Right lobe of liver (tissue), 6 donors: ENCODE measurements at places on chromosomes 11 and 22. TPM values are rescaled to one million over a fixed set of nuclear protein-coding genes. Genes with fewer than 3 reads are reported as not detected.

- no peak for DNase-seq
- no peak overlapping the region for H3K27ac ChIP-seq
- no peaks in the 10 kb centered on the region for H3K36me3 ChIP-seq
- no peaks in the 10 kb centered on the region for H3K27me3 ChIP-seq
Observed at GRCh38 chr11:27203077-27203647, 159.9 kb downstream of the CCDC34 start.

GRCh38 chr11:95989076-95989605, 65.2 kb upstream of the MTMR2 start:
- no peaks in the 10 kb centered on the region for H3K36me3 ChIP-seq
- H3K4me3 ChIP-seq: no peak overlapping the region
- no peaks in the 10 kb centered on the region for H3K27me3 ChIP-seq
- H3K4me1 ChIP-seq: no peaks in the 10 kb centered on the region
- no peak for DNase-seq

DNA sequence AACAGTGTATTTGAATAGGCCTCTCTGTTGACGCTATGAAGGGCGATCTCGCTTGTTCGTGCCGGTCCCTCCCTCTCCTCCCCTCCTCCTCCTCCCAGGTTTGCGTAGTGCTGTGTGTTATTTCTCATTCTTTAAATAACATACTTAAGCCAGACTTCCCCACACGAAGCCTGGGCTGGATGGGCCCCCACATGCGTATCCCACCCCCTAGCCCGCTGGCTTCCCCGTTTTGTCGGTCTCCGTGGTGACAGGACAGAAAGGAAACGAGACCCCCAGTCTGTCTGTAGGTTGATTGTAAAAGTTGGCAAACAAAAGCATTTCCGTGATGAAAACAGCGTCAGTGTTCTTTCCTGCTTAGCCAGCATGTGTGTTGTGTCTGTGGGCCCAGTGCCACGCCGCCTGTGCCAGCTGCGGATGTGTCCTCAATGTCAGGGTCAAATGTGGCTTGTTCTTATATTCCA, 27.3 kb downstream of the FAM118A start:
- peaks cover 3% of the 10 kb centered on the region for H3K36me3 ChIP-seq
- H3K27ac ChIP-seq: peak overlapping the region; percentile 43
- H3K4me1 ChIP-seq: peaks cover 21% of the 10 kb centered on the region
- peak; percentile 84 for DNase-seq
- no peak overlapping the region for H3K4me3 ChIP-seq
- H3K27me3 ChIP-seq: no peaks in the 10 kb centered on the region

DNA sequence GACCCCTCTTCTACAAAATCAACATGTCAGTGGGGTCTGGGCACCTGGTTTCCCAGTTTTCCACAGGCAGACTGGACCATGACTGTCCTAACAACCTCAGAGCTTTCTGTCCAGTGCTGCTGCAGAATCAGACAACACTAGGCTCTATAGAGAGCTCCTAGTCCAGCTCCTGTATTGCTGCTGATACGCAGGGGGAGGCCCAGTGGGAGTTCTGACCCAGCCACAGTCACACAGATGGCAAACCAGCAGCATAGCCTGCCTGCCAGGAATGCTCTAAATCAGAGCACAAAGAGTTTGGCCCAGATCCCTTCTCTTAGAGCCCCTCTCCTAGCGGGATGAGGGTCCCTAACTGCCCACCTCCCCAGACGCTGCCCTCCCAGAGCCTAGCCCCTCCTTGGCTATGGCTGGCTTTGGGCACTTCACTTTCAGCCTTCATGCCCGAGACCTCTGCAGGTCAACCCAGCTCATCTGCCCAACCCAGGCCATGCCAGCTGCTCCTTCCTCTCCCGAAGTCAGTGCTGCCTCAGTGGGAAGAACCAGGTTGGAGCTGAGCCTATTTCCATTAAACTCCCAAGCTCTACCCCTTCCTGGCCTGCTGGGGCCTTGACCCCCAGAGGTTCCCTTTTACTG, 15.8 kb upstream of the SLCO2B1 start:
- H3K36me3 ChIP-seq: no peaks in the 10 kb centered on the region
- no peaks in the 10 kb centered on the region for H3K27me3 ChIP-seq
- no peak overlapping the region for H3K27ac ChIP-seq
- H3K4me1 ChIP-seq: no peaks in the 10 kb centered on the region

DNA sequence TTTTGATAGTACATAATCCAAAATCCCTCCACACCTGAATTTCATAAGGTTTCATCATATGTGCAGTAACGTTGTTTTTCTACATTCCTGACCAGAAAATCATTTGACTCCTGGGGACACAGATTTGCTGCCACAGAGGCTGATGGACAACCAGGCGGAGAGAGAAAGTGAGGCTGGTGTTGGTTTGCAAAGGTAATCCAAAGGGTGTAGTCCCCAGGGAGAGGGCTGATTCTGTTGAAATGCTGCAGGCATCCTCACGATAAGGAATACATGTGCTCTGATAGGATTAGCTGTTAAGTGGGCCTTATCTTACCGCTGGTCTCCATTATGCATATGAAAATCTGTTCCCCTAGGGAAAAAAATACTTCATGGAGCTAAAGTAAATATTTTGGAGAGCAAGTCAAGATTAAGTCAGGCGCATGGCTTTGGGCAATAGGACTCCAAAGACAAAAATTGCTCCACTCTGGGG, 8.1 kb downstream of the APOL6 start:
- peaks cover 11% of the 10 kb centered on the region for H3K36me3 ChIP-seq
- no peak for DNase-seq
- no peak overlapping the region for H3K4me3 ChIP-seq
- no peaks in the 10 kb centered on the region for H3K27me3 ChIP-seq
- no peak overlapping the region for H3K27ac ChIP-seq

DNA sequence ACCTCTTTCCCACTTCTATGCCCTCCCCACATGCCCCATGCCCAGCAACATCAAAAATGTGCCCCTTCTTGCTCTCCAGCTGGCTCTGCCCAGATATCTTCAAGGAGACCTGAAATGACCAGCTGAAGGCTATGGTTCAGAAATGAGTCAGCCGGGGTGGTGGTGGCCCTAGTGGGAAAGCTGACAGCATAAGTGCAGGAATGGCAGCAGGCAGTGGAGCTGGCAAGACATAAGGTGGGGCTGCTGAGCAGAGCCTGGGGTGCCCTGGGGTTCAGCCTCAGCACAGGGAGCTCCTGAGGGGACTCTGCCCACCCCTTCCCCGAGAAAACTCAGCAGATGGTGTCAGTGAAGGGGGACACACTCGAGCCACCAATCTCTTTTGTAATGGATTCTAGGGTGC, 593.4 kb downstream of the BUD13 start:
- no peak overlapping the region for H3K4me3 ChIP-seq
- H3K27ac ChIP-seq: no peak overlapping the region
- H3K36me3 ChIP-seq: no peaks in the 10 kb centered on the region
- no peaks in the 10 kb centered on the region for H3K4me1 ChIP-seq
- no peak for DNase-seq

The IL17REL gene
- not detected for total RNA-seq

GRCh38 chr11:64619811-64620380, 28.9 kb downstream of the SLC22A12 start:
- H3K4me1 ChIP-seq: no peaks in the 10 kb centered on the region
- H3K4me3 ChIP-seq: no peak overlapping the region
- H3K27ac ChIP-seq: peak overlapping the region; percentile 73
- DNase-seq: peak; percentile 37
- no peaks in the 10 kb centered on the region for H3K27me3 ChIP-seq

GRCh38 chr11:78651923-78652842, 77.5 kb upstream of the NARS2 start:
- H3K27ac ChIP-seq: no peak overlapping the region
- no peak for DNase-seq
- no peaks in the 10 kb centered on the region for H3K27me3 ChIP-seq
- H3K36me3 ChIP-seq: no peaks in the 10 kb centered on the region
- H3K4me3 ChIP-seq: no peak overlapping the region

The C22orf15 gene
- total RNA-seq: not detected

DNA sequence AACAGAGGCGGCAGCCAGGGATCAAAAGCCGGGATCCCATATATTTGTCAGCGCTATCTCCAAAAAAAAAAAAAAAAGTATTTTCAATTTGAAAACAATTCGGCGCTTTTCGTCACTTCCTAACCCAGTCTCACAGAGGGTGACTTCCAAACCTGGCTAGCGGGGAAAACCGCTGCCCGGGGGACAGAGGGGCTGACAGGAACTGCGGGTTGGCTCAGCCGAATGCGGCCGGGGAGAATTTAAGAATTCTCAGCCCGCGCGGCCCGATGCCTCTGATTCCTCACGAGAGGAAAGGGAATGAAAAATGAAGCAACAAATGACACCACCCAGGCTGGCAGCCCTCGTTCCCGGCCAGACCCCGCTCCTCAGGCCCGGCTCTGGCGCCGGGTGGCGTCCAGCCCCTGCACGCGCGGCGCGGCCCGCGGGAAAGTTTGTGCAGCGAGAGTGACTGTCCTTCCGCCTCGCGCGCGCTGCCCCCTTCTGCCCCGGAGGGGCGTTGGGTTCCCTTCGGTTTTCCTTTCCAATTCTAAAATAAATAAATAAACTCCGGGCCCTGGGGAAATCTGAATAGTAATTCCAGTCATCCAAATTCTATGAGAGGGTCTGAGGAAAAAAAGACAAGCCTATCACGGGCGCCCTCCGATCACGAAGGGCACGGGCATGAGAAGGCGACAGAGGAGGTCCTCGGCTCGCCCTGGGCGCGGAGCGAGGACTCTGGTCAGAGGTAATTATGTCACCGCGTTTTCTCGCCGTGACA, 4.8 kb upstream of the PAX6 start:
- no peak overlapping the region for H3K4me3 ChIP-seq
- H3K27ac ChIP-seq: no peak overlapping the region
- H3K27me3 ChIP-seq: peaks cover 67% of the 10 kb centered on the region
- no peaks in the 10 kb centered on the region for H3K36me3 ChIP-seq
- peaks cover 25% of the 10 kb centered on the region for H3K4me1 ChIP-seq

The PLAAT3 gene
- 43.4 TPM for total RNA-seq

- H3K27ac ChIP-seq: no peak overlapping the region
- no peak overlapping the region for H3K4me3 ChIP-seq
- peaks cover 15% of the 10 kb centered on the region for H3K36me3 ChIP-seq
- H3K27me3 ChIP-seq: no peaks in the 10 kb centered on the region
Observed at GRCh38 chr22:17890245-17890671, 116.0 kb upstream of the BID start.

DNA sequence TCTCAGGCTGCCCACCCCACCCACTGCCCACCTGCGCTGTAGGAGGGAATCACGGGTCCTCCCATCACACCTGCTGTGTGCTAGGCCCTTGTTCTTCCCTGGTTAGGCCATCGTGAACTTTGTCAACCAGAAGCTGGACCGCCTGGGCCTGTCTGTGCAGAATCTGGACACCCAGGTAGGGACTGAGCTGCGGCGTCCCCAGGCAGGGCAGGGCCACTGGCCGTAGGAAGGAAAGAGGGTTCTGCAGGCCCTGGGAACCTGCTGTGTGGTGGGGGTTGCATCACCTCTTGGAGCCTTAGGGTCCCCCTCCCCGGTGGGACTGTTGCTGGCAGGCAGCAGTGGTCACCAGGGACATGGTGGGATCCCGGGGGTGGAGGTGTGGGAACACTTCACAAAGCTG, 15.5 kb downstream of the PARVG start:
- no peaks in the 10 kb centered on the region for H3K27me3 ChIP-seq
- no peak for DNase-seq
- no peak overlapping the region for H3K27ac ChIP-seq
- no peaks in the 10 kb centered on the region for H3K36me3 ChIP-seq
- H3K4me1 ChIP-seq: no peaks in the 10 kb centered on the region

- peak within 1 kb of the TSS; percentile 100 for H3K4me3 ChIP-seq
- H3K27me3 ChIP-seq: no peaks in the 10 kb centered on the region
- peak within 1 kb of the TSS; percentile 92 for H3K27ac ChIP-seq
Observed at GRCh38 chr22:46267431-46268279, at the start of gene TTC38. Gene TTC38 (plus strand): TSS chr22:46268008. CDS start chr22:46268040, 32 bp downstream.

DNA sequence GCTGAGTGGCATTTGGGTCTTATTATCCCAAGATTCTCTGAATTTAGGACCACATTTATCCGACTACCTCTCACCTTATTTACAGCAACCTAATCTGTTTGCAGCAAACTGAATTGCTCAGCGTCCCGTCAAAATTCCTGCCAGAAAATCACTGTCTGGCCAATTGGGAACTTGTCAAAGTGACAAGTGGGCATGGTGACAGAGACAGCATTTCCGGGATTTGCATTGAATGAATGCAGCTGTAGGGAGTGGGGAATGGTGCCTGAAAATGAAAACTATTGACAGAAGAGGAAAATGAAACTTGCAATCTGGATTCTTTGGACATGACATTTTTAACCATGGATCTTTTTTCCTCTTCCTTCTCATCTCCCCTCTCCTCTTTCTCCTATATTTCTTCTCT, 113.8 kb downstream of the NELL1 start:
- DNase-seq: no peak
- no peaks in the 10 kb centered on the region for H3K36me3 ChIP-seq
- H3K27me3 ChIP-seq: no peaks in the 10 kb centered on the region
- no peak overlapping the region for H3K4me3 ChIP-seq

- H3K27me3 ChIP-seq: no peaks in the 10 kb centered on the region
- no peak overlapping the region for H3K4me3 ChIP-seq
- H3K4me1 ChIP-seq: no peaks in the 10 kb centered on the region
- DNase-seq: peak; percentile 56
- H3K27ac ChIP-seq: no peak overlapping the region
- H3K36me3 ChIP-seq: no peaks in the 10 kb centered on the region
Observed at GRCh38 chr11:8360086-8360828, 96.6 kb upstream of the LMO1 start.

GRCh38 chr11:122359081-122359571, 243.1 kb upstream of the BLID start:
- no peaks in the 10 kb centered on the region for H3K27me3 ChIP-seq
- H3K4me1 ChIP-seq: no peaks in the 10 kb centered on the region
- DNase-seq: no peak
- no peaks in the 10 kb centered on the region for H3K36me3 ChIP-seq

The TRIM29 gene
- total RNA-seq: 1.1 TPM

The C11orf21 gene
- total RNA-seq: 0.51 TPM

DNA sequence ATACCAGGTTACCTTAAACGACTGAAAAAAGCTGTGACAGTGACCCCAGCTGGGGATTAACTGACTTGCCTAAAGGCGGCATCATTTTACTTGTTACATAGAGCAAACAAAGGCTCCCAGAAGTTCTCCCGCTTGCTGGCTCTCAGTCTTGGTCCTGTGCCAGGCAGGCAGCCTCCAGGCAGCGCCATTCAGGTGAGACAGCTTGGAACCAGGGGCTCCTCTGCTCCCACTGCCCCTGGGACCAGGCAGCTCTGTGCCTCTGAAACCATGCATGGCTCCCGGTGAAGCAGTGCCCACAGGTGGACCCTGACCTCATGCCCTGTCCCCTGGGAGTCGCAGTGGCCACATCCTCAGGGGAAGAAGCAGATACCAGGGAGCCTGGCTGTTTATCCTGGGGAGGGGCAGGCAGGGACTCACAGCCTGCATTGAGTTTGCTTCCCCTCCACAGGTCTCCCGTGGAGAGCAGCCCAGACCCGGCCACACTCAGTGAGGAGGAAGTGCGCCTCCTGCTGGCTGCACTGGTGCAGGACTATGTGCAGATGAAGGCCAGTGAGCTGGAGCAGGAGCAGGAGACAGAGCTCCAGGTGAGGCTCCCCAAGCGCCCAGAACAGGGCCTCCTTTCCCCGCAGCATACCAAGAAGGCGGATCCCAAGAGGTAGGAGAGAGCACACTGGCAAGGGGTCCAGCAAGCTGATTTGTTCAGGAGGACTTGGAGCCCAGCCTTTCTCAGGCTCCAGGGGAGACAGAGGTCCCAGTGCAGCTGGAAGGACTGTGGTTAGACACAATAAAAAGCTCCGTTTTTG, 15.6 kb upstream of the CYP2R1 start:
- H3K27ac ChIP-seq: no peak overlapping the region
- H3K4me1 ChIP-seq: no peaks in the 10 kb centered on the region
- no peaks in the 10 kb centered on the region for H3K27me3 ChIP-seq
- no peaks in the 10 kb centered on the region for H3K36me3 ChIP-seq
- no peak overlapping the region for H3K4me3 ChIP-seq
- DNase-seq: peak; percentile 78

The MPEG1 gene
- 6.1 TPM for total RNA-seq

The L3MBTL2 gene
- total RNA-seq: 11.7 TPM
